ENCODE measurements at places on chromosomes 2 and 18.

GRCh38 chr2:905091-905832 is 45.4 kb upstream of the SNTG2 start:
- no peaks in the 10 kb centered on the region for H3K36me3 ChIP-seq
- no peak overlapping the region for H3K4me3 ChIP-seq
- no peaks in the 10 kb centered on the region for H3K4me1 ChIP-seq
- H3K27me3 ChIP-seq, result no peaks in the 10 kb centered on the region

DNA sequence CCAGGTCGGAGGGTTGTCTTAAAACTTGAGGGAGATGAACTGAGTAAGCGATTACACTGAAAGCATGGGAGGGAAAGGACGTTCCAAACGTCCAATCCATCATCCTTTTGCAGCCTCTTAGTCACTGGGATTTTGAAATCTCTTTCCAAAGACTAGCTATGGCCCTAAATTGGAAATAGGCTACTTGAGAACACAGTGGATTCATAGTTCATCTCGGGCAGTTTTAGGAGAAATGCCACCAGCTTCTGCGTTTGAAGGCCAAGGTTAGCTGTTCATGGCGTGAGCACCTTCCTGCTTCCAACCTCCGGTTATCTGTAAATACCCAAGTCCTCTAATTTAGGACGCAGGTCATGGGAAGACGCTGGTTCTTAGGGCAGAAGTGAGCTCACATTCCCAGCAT is 821 bp upstream of the EML6 start:
- H3K4me1 ChIP-seq, result peaks cover 14% of the 10 kb centered on the region
- no peaks in the 10 kb centered on the region for H3K36me3 ChIP-seq
- no peak for DNase-seq
- peaks cover 15% of the 10 kb centered on the region for H3K27me3 ChIP-seq

GRCh38 chr2:220556658-220557057 is 929.2 kb downstream of the SLC4A3 start:
- no peaks in the 10 kb centered on the region for H3K27me3 ChIP-seq
- no peaks in the 10 kb centered on the region for H3K4me1 ChIP-seq
- no peak overlapping the region for H3K27ac ChIP-seq
- DNase-seq, result no peak
- H3K4me3 ChIP-seq, result no peak overlapping the region

DNA sequence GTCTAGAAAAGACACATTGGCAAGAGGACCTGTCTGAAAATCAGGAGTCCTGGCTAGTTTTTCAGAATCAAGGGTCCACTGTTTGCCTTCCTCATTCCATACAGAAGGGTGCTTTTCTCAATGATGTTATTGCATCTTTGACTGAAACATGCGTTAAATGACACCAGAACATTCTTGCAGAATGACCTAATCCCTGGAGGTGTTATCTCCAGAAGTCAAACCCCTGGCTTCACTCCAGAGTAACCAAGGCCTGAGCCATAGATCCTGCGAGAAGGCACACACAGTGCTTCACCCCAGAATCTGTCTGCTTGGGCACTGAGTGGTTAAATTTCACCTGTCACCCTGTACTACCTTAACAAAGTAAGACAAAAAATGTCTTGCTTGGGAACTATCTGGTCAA is 1055.2 kb upstream of the FANCL start:
- DNase-seq, result no peak
- no peaks in the 10 kb centered on the region for H3K4me1 ChIP-seq
- no peaks in the 10 kb centered on the region for H3K36me3 ChIP-seq
- no peaks in the 10 kb centered on the region for H3K27me3 ChIP-seq
- H3K27ac ChIP-seq, result no peak overlapping the region

DNA sequence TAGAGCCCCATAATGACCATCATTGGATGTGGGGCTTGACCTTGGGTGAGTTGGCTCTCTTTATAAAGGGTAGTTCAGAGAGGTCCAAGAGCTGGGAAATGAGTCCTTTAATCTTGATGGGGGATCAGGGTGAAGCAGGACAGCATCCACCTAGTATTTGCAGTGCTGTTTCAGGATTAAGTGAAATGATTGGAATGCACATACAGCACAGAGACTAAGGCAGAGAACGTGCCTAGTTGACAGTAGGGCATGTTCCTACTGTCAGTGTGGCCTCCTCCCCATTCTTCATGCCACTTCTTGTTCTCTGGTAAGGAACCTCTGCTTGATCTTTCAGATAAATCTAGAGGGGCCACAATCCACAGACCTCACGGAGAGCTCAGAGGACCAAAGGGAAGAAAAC is 78.9 kb downstream of the TRIM43 start:
- no peaks in the 10 kb centered on the region for H3K36me3 ChIP-seq
- H3K27ac ChIP-seq, result no peak overlapping the region
- DNase-seq, result no peak
- H3K27me3 ChIP-seq, result no peaks in the 10 kb centered on the region
- peaks cover 62% of the 10 kb centered on the region for H3K4me1 ChIP-seq

DNA sequence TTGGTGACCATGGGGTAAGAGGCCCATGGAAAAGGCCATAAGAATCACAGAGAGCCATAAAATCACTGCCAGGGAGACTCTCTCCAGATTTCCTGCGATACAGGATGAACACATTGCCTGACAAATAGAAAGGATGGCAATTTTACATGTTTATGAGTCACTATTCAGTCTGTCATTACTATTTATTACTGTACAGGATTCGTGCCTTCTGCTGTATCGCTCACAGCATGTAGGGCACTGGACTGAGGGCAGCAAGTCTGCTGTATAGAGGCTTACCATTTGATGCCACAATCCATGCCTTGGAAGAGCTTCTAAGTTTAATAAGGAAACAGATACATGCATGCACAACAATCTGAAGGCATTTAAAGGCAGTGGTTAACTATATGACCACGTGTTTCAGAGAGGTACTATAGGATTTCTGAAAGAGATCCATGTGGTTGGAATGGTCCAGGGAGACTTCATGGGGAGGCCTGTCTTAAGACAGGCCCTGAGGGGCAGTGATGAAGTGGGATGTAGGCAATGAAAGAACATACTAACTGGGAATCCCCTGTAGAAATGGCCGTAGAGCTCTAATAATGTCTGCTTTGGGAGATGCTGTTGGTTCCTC is 702.4 kb upstream of the RAB6C start:
- no peaks in the 10 kb centered on the region for H3K36me3 ChIP-seq
- no peak overlapping the region for H3K27ac ChIP-seq
- no peak for DNase-seq
- H3K4me3 ChIP-seq, result no peak overlapping the region
- H3K4me1 ChIP-seq, result no peaks in the 10 kb centered on the region

DNA sequence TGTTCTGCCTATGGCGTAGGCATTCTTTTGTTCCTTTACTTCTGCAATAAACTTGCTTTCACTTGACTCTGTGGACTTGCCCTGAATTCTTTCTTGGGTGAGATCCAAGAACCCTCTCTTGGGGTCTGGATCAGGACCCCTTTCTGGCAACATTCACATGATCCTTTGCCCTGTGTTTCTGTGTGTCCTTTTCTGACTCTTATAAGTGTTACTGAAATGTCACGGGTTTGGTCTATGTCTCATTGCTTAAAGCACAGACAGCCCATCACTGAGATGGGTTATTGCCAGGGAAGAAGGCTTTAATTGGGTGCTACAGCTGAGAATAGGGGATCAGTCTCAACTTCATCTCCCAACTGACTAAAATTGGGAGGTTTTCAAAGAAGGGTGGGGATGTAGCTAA is 110.9 kb upstream of the XPO1 start:
- no peaks in the 10 kb centered on the region for H3K4me1 ChIP-seq
- H3K27me3 ChIP-seq, result no peaks in the 10 kb centered on the region
- H3K36me3 ChIP-seq, result no peaks in the 10 kb centered on the region
- DNase-seq, result no peak
- no peak overlapping the region for H3K4me3 ChIP-seq

GRCh38 chr2:239700686-239701345 is 300.0 kb upstream of the HDAC4 start:
- H3K36me3 ChIP-seq, result no peaks in the 10 kb centered on the region
- H3K27ac ChIP-seq, result no peak overlapping the region
- no peaks in the 10 kb centered on the region for H3K4me1 ChIP-seq
- H3K27me3 ChIP-seq, result no peaks in the 10 kb centered on the region
- no peak overlapping the region for H3K4me3 ChIP-seq
- no peak for DNase-seq

DNA sequence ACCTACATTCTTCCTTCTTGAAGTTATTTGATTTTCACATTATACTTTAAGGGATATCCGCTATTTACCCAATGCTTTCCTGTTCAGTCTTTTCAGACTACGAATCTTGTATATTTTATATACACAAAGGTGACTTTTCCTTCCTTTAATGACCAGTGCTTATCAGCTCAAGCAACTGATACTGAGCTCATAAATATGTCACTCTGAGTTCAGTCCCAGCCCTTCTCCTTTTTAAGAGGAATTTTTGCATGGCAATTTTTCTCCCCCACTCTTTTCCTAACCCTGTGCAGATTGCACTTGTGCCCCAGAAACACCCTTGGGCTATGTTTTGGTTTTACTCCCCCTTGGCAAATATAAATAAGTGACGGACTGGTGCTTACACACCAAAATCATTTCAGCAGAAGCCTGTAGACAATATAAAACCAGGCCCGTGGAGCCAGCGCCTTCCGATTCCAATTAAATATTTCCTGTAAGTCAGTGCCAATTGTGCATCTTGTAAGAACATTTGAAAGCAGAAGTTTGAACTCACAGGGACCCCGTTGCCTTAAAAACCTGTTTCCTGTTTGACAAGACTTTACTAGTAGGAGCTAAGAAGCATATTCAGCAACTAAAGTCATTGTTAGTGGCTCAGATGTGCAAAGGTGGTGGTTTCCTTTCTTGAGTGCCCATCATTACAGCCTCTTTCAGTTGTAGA is 66.3 kb upstream of the GATA6 start:
- no peak overlapping the region for H3K4me3 ChIP-seq
- no peaks in the 10 kb centered on the region for H3K4me1 ChIP-seq
- no peak overlapping the region for H3K27ac ChIP-seq
- H3K36me3 ChIP-seq, result no peaks in the 10 kb centered on the region

GRCh38 chr2:231743376-231744116 is 35.2 kb downstream of the PTMA start:
- peaks cover 1% of the 10 kb centered on the region for H3K4me1 ChIP-seq
- DNase-seq, result no peak
- no peaks in the 10 kb centered on the region for H3K27me3 ChIP-seq
- no peak overlapping the region for H3K4me3 ChIP-seq
- H3K36me3 ChIP-seq, result peaks cover 5% of the 10 kb centered on the region
- H3K27ac ChIP-seq, result no peak overlapping the region

DNA sequence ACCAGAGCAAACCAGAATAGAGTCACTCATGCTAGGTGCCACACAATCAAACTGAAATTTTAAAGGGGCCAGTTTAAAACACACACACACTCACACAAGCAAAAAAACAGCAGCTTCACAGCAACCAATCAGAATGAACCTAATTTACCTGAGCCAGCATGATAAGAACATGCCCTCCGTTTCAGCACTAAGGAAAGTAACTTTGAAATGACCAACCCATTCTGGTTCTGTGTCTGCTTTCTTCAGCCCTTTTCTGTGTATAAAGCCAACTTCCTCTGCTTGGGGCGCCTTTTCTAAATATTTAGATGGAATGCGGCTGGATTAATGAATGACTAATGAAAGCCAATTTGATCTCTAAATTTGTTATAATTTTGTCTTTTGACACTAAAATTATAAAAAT is 629.1 kb downstream of the ZEB2 start:
- no peak for DNase-seq
- no peaks in the 10 kb centered on the region for H3K4me1 ChIP-seq
- H3K27me3 ChIP-seq, result no peaks in the 10 kb centered on the region
- no peaks in the 10 kb centered on the region for H3K36me3 ChIP-seq
- no peak overlapping the region for H3K4me3 ChIP-seq

DNA sequence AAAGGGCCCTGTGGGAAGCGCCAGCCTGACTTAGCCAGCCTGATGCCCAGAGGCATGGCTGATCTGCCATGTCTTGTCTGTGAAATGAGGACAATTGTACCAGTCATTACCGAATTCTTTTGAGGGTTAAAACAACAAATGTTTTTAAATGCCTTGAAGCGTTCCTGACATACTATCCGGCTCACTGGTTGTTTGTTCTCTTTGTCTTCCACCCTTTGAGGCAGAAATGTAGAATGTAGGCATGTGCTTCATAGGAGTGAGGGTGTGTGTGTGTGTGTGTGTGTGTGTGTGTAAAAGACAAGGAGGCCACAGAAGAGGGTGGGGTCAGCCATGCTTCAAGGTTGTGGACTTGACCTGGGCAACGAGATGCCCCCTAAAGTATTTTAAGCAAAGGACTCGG is 35.5 kb downstream of the TGFBRAP1 start:
- DNase-seq, result no peak
- no peak overlapping the region for H3K27ac ChIP-seq
- H3K27me3 ChIP-seq, result no peaks in the 10 kb centered on the region
- no peaks in the 10 kb centered on the region for H3K4me1 ChIP-seq

- DNase-seq, result no peak
- no peak overlapping the region for H3K4me3 ChIP-seq
- H3K27ac ChIP-seq, result no peak overlapping the region
- H3K4me1 ChIP-seq, result peaks cover 5% of the 10 kb centered on the region
- peaks cover 36% of the 10 kb centered on the region for H3K27me3 ChIP-seq
Observed at GRCh38 chr2:109126501-109126860, 2.5 kb upstream of the SH3RF3 start.

- no peaks in the 10 kb centered on the region for H3K27me3 ChIP-seq
- DNase-seq, result no peak
- H3K4me3 ChIP-seq, result no peak overlapping the region
- H3K27ac ChIP-seq, result no peak overlapping the region
Observed at GRCh38 chr18:36158266-36158867, 28.7 kb downstream of the ELP2 start.

- peaks cover 6% of the 10 kb centered on the region for H3K27me3 ChIP-seq
- no peaks in the 10 kb centered on the region for H3K4me1 ChIP-seq
- no peaks in the 10 kb centered on the region for H3K36me3 ChIP-seq
- H3K4me3 ChIP-seq, result no peak overlapping the region
Observed at GRCh38 chr2:11072550-11072949, 82.7 kb upstream of the SLC66A3 start.

GRCh38 chr18:50218432-50219197 is 23.7 kb upstream of the MYO5B start:
- no peaks in the 10 kb centered on the region for H3K4me1 ChIP-seq
- H3K27ac ChIP-seq, result no peak overlapping the region
- no peak overlapping the region for H3K4me3 ChIP-seq
- H3K36me3 ChIP-seq, result no peaks in the 10 kb centered on the region
- no peak for DNase-seq
- no peaks in the 10 kb centered on the region for H3K27me3 ChIP-seq

GRCh38 chr2:219627103-219628100 is at the start of gene SLC4A3:
TSS of gene SLC4A3 (plus strand) at chr2:219627630. CDS start at chr2:219627993, 363 bp downstream.
- H3K27me3 ChIP-seq, result peaks cover 74% of the 10 kb centered on the region
- H3K4me3 ChIP-seq, result peak within 1 kb of the TSS; percentile 65
- H3K4me1 ChIP-seq, result peaks cover 19% of the 10 kb centered on the region
- H3K27ac ChIP-seq, result no peak within 1 kb of the TSS

GRCh38 chr2:126831234-126832005 is 67.3 kb upstream of the TEX51 start:
- no peaks in the 10 kb centered on the region for H3K4me1 ChIP-seq
- no peak for DNase-seq
- no peaks in the 10 kb centered on the region for H3K36me3 ChIP-seq
- H3K4me3 ChIP-seq, result no peak overlapping the region
- H3K27me3 ChIP-seq, result no peaks in the 10 kb centered on the region

Data from thymus (tissue), 14 donors.